ENCODE measurements at places on chromosomes 16 and 17. TPM values are rescaled to one million over a fixed set of nuclear protein-coding genes. Genes with fewer than 3 reads are reported as not detected.

GRCh38 chr16:8194794-8195193 is 395.5 kb downstream of the TMEM114 start:
- DNase-seq = no peak

TAF15 gene
- polyA plus RNA-seq = 95.0 TPM

GRCh38 chr16:86834451-86835035 is 256.2 kb downstream of the FOXL1 start:
- DNase-seq = no peak

UBN1 gene
- polyA plus RNA-seq = 20.3 TPM

DNA sequence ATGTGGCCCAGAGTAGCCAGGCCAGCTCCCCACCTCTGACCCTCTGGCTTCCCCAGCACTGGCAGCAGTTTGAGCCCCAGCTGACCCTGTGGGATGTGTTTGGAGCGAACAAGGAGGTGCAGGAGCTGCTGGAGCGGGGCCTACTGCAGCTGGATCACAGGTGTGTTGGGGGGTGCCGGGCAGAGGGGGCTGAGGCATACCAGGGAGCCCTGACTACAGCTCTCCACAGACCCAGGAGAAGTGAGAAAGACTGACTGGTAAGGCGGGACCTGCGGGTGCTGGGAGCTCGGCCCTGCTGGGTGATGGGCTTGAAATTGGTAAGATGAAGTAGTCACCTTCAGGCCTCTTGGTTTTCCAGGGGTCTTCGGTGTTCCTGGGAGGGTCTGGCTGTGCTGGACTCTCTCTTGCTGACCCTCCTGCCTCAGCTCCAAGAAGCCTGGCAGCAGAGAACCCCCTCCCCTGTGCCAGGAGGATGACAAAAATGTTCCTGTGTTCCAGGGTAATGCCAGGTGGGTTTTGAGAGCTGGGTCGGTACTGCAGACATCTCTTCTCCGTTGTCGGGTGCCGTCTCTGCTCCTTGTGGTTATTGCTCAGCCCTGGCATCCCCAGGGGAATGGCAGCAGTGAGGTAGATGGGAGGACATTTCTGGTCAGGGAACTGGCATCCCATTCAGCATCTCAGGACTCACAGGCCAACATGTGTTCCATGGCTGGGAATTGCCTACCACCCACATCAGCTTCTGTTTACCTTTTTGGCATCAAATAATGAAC is 5.9 kb downstream of the RSAD1 start:
- no peak for DNase-seq

TEKT5 gene
- polyA plus RNA-seq = not detected

DNA sequence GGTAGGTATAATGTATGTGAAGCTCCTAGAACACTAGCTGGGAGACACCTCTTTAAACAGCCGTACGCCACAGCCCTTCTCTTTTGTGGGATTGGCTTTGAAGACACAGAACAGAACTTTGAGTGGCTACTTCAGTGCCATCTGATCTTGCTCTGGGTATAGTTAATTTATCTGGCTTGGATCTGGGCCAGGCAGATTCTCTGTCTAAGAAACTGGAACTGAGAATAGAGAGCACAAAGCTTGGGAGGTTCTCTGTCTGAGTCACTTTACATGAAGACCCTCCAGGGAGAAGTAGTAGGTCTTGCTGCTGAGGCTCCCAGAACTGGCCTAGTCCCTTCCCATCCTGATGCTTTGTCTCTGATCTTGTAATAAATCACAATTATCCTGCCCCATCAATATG is 721.0 kb upstream of the KIF2B start:
- no peak for DNase-seq

GRCh38 chr17:64357191-64357981 is 33.3 kb downstream of the PECAM1 start:
- peak; percentile 69 for DNase-seq

LSM12 gene
- 30.8 TPM for polyA plus RNA-seq

DNA sequence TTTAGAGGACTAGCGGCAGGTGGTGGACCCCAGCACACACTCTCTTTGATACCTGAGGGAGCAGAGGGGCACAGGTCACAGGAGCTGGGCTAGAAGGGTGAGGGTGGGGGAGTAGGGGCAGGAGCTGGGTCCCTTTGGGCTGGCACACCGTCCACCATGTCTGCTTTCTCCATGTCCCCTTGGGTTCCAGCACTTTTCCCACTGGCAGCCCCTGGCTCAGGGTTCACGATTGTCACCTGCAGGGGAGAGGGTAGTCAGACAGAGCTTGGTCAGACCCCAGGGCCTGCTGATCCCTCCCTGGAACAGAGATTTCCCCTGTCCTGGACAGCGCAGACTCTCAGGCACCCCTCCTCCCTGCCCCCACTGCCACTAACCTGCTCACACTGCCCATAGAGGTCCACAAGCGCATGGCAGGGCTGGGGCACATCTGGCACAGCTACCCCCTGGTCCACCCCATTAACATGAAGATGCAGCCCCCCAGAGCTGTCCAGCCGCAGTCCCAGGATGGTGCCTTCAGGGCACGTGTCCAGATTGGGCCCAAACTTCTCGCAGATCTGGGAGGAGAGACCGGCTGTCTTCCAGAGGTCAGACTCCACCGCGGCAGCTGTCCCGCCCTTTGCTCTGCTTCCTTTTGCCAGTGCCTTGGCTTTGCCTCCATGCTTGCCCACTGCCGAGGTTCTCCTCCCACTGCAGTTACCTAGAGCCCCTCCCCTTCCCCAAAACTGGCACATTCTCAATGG is 3.1 kb upstream of the GPS2 start:
- DNase-seq = no peak

ELMO3 gene
- 0.68 TPM for polyA plus RNA-seq

MYH1 gene
- not detected for polyA plus RNA-seq

ERAL1 gene
- 35.5 TPM for polyA plus RNA-seq

- no peak for DNase-seq
Observed at GRCh38 chr17:48747445-48748363, 19.2 kb upstream of the HOXB13 start.

GRCh38 chr17:39929646-39930407 is 2.3 kb downstream of the LRRC3C start:
- no peak for DNase-seq

ITGB3 gene
- polyA plus RNA-seq = 5.0 TPM

DNA sequence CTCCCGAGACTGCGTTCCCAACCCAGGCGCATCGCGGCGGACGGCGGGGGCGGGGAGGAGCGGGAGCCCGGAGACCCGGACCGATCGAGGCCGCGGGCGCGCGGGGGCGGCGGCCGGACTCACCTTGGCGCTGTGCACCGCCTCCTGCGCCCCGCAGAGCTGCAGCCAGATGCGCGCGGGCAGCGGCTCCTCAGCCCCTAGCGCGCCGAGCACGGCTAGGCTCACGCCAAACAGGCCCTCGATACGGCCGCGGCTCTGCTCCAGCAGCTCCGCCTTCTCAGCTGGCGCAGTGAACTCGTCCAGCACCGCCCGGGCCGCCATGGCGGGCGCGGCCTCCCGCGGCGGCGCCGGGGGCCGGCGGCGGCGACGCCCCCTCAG is 339 bp downstream of the N4BP1 start:
- peak; percentile 70 for DNase-seq

GRCh38 chr17:27793906-27794569 is 6.3 kb downstream of the NOS2 start:
- DNase-seq = no peak

- DNase-seq = no peak
Observed at GRCh38 chr17:67648032-67648905, 69.5 kb upstream of the NOL11 start.

GAST gene
- not detected for polyA plus RNA-seq

CX3CL1 gene
- 15.5 TPM for polyA plus RNA-seq

GRCh38 chr16:6281994-6282393 is 1050.7 kb upstream of the RBFOX1 start:
- DNase-seq = no peak

DNA sequence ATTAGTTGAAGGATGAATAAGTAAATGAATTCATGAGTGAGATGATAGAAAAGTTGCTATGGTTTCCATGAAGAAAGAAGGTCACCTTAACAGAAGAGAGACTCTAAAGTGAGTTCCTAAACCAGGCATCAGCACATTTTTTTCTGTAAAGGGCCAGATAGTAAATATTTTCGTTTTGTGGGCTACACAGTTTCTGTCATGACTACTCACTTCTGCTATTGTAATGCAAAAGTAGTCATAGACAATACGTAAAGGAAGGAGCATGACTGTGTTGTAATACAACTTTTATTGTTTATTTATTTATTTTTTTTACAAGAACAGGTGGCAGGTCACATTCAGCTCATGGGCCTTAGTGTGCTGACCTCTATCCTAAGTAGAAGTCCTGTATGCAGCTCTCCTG is 426.1 kb upstream of the DYNLRB2 start:
- DNase-seq = no peak

DNA sequence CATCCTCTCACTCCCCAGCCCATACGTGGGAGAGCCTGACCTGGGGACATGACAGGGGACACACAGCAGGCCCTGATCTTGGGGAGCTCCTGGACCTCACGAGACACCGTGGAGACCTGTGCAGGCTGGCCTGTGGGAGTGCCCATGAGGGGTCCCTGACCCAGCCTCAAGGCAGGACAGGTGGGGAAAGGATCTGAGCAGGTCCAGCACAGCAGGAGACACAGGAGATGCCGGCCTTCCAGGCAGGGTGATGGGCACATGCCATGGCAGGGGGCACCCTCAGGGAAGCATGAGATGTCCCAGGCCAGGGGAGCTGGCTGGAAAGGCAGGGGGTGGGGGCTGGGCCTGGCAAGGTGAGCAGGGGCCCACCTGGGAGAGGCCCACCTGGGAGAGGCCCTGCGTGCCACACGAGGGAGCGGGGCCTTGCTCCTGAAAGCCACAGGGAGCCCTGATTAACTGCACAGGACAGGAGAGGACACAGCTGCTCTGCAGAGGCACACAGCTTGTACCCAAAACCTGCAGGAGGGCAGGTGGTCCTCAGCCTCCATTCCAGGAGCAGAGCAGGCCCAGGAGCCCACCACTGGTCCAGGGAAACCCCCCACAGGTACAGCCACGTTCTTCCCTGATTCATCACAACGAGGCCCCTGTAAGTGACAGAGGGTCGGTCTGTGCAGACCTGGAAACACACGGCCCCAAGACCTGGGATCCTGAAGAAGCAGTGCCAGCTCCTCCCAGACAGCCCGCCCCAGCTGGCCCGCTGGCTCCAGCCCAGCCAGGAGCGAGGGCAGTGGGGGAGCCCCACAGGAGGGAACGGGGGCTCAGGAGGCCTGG is 26.6 kb upstream of the KRT17 start:
- no peak for DNase-seq

- DNase-seq = peak; percentile 52
Observed at GRCh38 chr17:9199571-9200551, 178.6 kb downstream of the NTN1 start.

AIPL1 gene
- not detected for polyA plus RNA-seq

DNA sequence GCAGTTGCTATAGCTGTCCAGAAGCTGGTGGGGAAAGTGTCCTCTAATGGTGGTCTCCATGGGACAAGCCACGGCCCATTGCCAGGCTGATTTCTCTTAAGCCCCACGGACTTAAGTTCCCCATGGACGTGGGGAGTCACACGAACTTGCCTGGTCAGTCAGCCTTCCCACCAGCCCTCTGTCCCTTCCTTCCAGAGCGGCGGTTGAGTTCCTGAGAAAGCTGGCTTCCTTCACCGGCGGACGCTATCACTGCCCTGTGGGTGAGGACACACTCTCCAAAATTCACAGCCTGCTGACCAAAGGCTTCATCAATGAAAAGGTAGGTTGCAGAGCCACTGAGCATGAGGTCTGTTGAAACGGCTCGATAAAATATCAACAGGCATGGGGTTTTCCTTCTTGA is 10.0 kb upstream of the SDR42E2 start:
- DNase-seq = no peak

C17orf100 gene
- 0.84 TPM for polyA plus RNA-seq

COL1A1 gene
- polyA plus RNA-seq = 109 TPM

- DNase-seq = no peak
Observed at GRCh38 chr16:56551796-56552738, 12.8 kb upstream of the MT4 start.

DNA sequence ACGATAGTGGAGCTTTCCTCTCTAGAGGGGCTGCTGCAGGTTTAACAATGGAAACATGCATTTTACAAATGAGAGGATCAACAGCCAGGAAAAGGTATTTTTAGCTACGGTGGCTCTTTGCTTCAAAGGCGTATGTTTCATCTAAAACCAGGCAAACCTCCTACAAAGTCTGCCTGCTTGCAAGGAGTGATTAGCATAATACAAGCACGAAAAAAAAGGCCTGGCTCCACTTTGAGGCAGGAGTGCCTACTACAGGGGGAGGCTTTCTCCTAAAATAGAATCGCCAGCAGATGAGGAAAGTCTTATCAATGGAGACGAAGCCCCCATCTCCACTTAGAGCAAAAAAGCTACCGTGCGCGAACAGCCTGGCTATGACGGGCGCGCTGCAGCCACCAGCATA is 27.1 kb upstream of the MTSS2 start:
- DNase-seq = no peak

GRCh38 chr17:42311240-42312034 is 23.1 kb downstream of the STAT5A start:
- DNase-seq = peak; percentile 90

- DNase-seq = no peak
Observed at GRCh38 chr17:32854832-32855389, 22.0 kb downstream of the MYO1D start.

CD300A gene
- 1.5 TPM for polyA plus RNA-seq

GRCh38 chr16:55256412-55257016 is 67.5 kb upstream of the IRX6 start:
- no peak for DNase-seq

DNA sequence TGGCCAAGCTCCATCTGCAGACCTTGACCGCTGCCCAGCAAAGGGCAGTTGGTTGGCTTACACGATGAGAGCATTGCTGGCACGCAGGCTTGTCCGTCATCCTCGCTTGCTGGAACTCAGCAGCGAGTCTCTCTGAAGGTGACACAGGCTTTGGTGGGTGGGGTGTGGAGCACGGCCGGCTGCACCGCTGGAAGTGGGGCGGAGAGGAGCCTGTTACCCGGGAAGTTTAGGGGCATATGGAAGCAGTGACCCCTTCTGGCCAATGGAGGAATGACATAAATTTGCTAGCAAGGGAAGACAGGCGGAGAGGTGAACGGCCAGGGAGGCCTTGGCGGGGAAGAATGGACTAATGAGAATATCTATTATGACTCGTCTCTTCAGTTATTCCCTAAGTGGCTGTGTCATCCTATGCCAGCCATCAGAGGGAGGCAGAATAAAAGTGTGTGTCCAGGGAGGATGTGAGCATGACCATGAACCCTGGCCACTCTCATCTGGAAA is 65.9 kb upstream of the SDK2 start:
- peak; percentile 77 for DNase-seq

GRCh38 chr16:26316683-26317464 is 625.1 kb downstream of the HS3ST4 start:
- no peak for DNase-seq

ENO3 gene
- 1,459 TPM for polyA plus RNA-seq

- no peak for DNase-seq
Observed at GRCh38 chr17:29665481-29665810, 42.7 kb upstream of the CORO6 start.

DNA sequence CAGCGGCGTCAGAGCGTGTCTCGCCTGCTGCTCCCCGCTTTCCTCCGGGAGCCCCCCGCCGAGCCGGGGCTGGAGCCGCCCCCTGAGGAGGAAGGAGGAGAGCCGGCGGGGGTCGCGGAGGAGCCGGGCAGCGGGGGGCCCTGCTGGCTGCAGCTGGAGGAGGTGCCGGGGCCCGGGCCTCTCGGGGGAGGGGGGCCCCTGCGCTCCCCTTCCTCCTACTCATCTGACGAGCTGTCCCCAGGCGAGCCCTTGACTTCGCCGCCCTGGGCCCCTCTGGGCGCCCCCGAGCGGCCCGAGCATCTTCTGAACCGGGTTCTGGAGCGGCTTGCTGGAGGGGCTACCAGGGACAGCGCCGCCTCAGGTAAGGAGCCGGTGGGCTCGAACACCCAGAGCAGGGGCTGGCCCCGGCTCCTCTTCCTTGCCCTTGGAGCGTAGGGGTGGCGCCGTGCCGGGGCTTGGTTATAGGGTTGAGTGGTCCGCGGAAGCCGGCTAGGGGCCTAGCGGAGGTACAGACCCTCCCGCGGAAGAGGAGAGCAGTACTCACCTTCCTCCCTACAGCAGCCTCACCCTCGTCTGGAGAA is 841 bp downstream of the RAPGEFL1 start:
- no peak for DNase-seq

DDX42 gene
- polyA plus RNA-seq = 34.4 TPM
